ENCODE measurements at places on chromosomes 6 and 20.

- DNase-seq = no peak
Observed at GRCh38 chr20:11808841-11809240, 108.9 kb upstream of the BTBD3 start.

DNA sequence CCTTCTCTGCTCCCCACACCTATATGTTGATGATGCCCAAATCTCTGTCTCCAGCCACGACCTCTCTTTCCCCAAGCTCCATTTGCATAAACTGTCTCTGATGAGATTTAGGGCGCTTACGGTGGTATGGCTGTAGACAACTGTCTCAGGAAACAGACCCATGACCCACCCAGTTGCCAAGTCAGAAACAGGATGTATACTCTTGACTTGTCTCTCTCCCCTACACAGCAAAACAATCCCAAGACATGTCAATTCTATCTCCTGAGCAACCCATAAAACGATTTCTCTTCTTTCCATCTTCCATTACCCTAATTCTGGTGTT lies 13.9 kb downstream of the GNL1 start:
- no peak for DNase-seq

DNA sequence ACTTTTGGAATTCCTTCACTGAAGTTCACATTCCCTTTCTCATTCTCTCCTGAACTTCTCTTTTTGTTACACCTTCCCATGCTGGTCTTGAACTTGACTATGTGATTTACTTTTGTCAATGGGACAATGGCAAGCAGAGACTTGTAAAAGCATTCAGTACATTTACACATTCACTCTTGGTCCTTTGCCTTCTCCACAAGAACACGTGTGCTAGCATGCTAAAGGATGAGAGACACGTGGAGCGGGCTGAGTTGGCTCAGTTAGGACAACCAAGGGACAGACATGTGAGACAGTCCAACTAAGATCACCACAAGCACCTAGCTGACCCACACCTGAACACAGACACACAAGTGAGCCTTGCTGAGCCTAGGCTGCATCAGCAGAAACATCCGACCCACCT lies 91.3 kb upstream of the PAK5 start:
- no peak for DNase-seq

- no peak for DNase-seq
Observed at GRCh38 chr6:72363844-72364740, 257.8 kb upstream of the KCNQ5 start.

DNA sequence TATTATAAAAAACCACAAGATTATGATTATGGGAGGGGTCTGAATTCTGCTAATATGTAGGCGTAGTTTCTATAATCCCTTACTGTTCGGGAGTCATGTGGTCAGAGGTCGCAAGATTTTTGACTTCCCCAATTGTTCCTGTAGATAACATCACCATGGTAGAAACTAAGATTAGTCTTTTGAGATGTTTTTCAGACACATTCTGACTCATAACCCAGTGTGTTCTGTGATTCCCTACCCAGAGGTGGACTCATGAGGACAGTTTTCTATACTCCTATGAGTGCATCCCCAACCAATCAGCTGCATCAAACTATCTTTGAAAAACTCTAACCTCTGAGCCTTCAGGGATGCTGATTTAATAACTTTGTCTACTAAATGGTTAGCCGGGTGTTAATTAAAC lies 175.5 kb downstream of the RFPL4B start:
- no peak for DNase-seq

- DNase-seq = no peak
Observed at GRCh38 chr6:169943241-169944060, 192.0 kb downstream of the ERMARD start.
